Dermis microvascular lymphatic vessel endothelial cell (primary cell): ENCODE measurements at places on chromosomes 12 and 14.

DNA sequence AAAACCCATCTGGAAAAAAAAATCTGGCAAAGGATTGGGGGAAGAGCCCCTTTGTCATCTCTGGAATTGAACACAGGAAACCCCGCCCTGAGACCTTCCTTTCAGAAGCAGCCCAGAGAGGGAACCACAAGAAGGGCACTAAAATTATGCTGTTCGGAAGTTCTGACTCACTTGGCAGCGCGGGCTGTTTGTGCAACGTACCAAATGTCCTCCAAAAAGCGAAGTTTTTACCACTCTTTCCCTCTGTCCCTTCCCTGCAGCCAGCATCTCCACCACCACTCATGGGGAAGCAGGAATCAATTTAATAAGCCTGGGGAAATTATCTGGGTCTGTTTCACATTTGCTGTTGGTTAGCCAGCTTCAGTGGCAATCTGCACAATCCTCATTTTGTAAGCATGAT lies 3.2 kb upstream of the SYNE3 start:
- peak; percentile 66 for DNase-seq

- DNase-seq: no peak
Observed at GRCh38 chr12:89154743-89155499, 197.4 kb downstream of the DUSP6 start.

GRCh38 chr12:105935106-105935505 lies 203.6 kb downstream of the NUAK1 start:
- no peak for DNase-seq

GRCh38 chr12:51013441-51013840 lies 12.7 kb downstream of the SLC11A2 start:
- DNase-seq: no peak

DNA sequence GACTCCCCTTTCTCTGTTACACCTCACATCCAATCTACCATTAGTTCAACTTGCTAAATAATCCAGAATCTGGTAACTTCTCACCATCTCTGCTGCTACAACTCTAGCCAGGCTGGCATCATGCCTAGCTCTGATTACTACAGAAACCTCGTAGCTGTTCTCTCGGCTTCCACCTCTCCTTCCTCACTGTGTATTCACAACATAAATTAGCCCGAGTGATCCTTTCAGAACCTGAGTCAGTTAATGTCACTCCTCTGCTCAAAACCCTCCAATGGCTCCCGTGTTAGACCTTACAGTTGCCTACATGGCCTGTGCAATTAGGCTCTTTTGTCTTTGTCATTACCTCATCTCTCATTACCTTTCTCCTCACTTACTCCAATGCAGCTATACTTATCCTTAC lies 139.4 kb downstream of the PDE3A start:
- no peak for DNase-seq

DNA sequence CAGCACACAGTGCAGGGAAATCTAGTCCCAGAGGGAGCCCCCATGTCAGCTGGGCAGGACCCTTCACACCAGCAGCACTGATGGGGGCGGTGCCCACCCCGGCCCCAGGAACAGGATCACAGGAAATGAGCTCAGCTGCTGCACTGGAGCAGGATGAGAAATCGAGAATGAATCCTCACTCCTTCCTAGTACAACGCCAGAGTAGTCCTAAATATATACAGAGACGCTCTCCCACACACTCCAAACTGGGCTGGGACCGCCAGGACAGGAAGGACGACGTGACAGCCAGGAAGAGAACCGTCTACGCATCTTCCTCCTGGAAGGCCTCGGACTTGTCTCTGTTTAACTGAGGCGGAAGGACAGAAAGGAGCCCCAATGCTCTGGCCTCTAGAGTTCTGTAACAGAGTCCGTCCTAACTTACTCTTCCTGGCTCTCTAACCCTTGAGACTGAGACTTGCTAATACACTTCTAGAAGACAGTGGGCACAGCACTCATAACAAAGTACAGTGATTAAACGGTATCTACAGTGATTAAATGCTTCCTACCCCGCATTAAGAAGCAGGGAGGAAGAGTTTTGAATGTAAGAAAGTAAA lies 33.4 kb downstream of the CDC42BPB start:
- peak; percentile 83 for DNase-seq

DNA sequence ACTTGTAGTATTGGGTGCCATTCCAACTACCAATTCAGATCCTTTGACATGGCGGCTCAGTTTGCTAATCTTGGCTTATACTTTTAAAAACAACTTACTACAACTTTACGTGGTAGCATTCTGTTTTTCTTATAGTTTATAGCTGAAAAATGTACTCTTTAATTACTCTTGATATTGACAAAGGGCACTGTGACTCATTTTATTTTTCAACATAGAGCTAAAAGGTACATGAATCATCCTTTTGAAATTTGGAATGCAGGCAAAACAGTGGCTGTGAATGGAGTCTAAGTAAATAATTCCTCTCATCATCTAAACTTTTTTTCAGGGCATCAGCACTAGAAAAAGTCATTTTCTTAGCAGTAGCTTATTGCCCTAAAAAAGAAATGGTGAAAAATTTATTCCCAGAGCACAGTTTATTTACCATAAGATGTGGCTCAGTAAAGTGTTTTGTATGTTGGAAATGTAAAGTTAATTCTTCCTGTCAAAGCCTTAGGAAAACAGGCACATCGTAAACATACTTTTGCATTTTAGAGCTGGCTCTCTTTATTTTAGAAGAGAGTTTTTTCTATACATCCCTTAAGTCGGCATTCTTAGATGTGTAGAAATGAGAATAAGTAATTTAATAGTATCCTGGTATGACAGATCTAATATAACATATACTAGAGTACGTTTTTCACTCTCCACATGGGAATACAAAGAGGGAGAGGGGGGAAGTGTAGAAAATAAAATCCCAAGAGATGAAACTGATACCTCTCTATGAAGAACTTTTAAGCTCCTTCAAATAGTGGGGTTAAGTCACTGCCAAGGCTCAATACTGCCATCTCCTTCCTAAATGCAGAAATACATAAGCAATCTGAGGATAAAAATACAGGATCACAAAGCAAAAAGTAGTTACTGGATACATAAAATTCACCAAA lies 55.2 kb downstream of the SLC25A21 start:
- DNase-seq: peak; percentile 65

DNA sequence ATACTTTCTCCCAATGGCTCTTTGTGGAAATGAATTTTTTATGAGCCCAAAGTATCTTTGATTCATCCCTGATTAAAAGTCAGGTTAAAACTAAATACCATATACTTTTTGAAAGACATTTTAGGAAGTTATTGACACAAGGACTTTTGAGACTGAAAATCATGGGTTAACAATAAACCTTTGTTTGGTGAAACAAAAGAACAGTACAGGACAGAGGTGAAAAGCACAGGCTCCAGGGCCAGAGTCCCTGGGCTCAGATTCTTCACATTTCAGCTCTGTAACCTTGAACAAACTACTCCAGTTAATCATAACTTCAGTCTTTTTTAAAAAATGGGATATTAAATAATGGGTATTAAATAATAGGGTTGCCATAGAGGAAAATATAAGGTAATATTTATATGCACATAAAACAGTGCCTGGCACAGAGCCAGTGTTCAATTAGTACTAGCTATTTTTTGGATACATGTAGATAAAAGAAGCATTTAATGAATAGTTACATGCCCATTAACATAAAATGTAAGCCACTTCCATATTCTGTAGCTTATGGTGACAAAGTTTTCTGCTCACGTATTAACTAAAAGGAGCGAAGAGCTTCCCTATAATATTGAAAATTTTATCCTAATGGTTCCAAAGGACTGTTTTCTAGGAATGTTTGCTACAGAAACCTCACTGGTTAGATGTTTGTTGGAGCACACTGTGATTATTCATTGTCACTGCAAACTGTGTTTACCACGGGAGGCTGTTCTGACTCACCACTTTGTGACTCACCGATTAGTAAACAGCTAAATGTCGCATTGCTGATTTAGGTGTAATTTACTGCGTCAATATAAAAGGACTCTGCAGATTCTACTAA lies 255.4 kb downstream of the DAD1 start:
- peak; percentile 57 for DNase-seq

DNA sequence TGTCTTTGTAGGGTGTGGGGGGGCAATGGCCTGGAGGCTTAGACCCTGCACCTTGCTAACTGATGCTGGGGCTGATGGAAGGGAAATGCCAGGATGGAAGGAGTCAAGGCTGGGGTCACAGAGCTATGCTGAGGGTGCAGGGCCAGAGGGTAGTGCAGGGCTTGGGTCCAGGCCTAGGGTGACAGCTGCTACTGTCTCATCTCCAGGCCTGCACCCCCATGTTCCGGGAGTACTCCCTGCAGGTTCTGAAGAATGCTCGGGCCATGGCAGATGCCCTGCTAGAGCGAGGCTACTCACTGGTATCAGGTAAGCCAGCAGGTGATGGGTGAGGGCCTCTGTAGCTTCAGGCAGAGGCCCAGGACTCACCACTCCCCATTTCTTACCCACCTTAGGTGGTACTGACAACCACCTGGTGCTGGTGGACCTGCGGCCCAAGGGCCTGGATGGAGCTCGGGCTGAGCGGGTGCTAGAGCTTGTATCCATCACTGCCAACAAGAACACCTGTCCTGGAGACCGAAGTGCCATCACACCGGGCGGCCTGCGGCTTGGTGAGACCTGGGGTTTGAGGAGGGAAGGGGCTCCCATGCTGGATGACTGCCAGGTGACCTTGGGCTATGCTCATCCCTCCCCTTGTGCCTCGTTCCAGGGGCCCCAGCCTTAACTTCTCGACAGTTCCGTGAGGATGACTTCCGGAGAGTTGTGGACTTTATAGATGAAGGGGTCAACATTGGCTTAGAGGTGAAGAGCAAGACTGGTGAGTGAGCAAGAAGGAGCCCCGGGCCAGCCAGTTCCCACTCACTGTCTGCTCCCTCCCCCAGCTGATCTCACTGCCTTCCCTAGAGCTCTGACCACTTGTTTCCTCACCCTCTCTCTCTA lies 4.1 kb downstream of the SHMT2 start:
- DNase-seq: no peak

GRCh38 chr12:57983146-57983857 lies 41.9 kb downstream of the ATP23 start:
- DNase-seq: peak; percentile 74

GRCh38 chr12:132806857-132807256 lies 21.8 kb downstream of the GOLGA3 start:
- no peak for DNase-seq

- peak; percentile 38 for DNase-seq
Observed at GRCh38 chr14:100709289-100710284, 17.1 kb upstream of the DLK1 start.

DNA sequence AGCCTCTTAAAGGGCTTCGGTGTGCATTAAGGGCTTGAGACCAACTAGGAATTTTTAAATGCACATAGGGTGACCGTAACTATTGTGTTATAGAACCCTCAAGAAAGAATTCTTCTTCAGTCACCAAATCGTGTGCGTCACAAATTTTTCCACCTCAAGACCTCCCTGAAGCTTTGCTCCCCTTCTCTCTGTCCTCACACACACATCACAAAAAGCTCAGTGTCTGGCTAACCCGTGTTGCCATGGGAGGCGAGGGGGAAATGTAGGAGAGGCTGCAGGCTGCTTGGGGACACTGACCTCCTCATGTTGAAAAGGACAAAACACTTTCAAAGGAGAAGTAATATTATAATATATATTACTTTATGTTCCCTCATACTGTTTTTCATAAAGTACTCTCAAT lies 10.6 kb downstream of the SSPN start:
- DNase-seq: no peak

DNA sequence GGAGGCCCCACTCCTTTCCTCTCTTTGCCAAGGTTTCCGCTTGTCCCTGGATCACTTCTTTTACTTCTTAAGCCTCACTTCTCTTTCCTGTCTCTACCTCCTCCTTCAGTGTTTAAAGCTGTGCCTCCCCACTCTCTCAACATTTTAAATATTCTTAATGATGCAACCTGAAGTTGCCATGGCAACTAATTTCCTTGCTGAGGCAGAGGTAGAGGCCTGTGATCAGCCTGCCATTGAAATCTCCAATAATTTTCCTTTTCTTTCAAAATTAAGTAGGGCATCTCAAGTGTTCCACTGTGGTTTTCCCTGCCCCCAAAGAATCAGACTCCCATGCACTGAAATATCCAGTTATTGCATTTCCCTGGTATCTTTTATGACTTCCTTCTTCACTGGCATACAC lies 108.6 kb upstream of the VRK1 start:
- DNase-seq: no peak

DNA sequence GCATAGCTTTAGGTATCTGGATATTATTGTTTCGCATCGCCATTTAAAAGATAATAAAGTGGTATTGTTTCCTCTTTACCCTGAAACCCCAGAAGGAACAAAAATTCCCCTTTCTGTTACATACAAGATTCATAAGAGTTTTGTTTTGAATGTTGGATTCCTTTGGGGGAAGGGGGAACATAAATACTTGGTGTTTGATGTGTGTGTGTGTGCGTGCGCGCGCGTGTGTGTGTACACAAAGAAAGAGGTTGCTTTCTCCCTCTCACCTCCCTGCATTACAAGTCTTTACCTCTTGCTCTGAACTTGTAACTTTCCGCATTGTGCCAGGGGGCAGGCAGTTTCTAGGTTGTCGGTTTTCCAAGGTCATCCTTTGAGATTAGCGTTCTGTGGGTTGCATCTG lies 76.4 kb downstream of the GPATCH2L start:
- DNase-seq: no peak

- DNase-seq: no peak
Observed at GRCh38 chr12:100476013-100476751, 2.5 kb downstream of the NR1H4 start.

DNA sequence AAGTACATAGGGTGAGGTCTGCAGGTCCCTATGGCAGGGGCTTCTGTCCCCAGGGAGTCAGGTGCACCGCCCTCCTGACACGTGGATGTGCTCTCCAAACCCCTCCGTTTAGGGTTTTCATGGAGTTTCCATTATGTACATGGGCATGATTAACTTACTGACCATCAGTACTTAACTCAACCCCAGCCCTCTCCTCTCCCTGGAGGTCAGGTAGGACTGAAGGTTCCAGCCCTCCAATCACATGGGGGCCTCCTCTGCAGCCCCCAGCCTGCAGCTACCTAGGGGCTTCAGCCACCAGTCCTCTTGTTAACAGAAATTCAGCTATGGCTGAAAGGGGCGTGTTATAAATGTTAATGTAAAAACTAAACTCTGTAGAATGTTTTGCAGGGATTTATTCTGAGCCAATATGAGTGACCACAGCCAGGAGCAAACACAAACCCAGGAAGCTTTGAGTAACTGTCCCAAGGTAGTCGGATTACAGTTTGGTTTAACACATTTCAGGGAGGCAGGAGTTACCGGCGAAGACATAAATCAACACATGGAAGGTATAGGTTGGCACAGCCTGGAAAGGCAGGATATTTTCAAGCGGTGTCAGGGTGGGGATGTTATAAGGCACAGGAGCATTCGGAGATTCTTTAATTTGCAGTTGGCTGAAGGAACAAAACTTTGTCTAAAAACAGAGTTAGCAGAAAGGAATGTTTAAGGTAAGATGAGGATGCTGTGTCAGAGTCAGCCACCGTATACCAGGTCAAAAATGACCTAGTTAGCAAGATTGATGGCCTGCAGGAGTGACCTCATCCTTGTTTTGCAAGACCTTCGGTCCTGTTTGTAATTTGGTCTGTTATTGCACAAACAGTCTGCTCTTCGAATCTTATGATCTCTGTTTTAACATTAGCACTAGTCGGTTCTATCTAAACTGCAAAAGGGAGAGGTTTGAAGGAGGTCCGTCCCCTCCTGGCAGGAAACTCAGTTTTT lies 75.2 kb downstream of the TNFAIP2 start:
- DNase-seq: no peak
